ENCODE measurements at places on chromosomes 4 and X.
A peak's percentile ranks its signal among the peaks of the same experiment; 100 is the strongest.

- DNase-seq: no peak
Observed at GRCh38 chr4:8846046-8846720, 25.5 kb downstream of the HMX1 start.

- DNase-seq: no peak
Observed at GRCh38 chr4:96543346-96543745, 703.5 kb downstream of the PDHA2 start.

DNA sequence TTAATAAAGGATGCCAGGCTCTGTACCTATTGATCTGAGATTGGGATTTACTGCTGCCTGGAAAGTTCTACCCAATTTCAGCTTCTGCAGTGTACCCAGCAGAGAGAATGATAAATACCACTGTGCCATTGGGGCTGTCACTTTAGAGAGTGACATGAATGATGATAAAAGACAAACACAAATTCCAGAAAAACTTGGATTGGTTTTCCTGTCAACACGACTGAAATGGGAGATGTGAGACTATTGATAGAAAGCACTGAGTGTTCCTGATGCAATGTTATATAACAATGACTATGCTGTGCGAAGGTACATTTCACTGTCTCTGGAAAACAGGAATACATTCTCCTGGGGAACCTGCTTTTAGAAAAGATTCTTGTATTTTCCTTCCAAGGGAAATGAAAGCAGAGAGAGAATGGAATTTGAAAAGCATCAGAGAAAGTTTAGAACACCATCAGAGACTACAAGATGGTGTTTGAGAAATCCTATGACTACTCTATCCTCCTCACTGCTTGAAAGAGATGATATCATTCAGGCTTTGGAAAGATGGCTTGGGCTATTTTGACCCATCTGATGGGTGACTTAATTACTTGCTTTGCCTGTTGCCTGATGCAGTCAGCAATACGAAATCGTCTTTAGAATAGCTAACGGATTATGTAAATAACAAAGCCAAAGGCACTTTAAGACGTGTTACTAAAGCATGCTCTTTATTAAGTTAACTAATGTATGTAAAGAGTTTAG lies 49.7 kb downstream of the MID1IP1 start:
- no peak for DNase-seq

DNA sequence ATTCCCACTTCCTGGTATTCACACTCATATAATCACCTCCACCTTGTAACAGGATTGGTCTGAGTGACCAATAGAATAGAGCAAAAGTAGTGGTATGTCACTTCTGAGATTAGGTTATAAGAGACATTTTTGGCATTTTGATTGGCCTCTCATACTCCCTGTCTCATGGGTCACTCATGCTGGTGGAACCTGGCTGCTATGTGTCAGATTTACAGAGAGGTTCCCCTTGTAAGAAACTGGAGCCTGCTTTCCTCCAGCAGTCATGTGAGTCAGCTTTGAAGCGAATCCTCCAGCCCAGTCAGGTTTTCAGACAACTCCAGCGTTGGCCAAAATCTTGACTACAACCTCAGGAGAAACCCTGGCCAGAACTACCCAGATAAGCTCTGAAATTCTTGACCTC lies 2.6 kb upstream of the OTUD4 start:
- no peak for DNase-seq

DNA sequence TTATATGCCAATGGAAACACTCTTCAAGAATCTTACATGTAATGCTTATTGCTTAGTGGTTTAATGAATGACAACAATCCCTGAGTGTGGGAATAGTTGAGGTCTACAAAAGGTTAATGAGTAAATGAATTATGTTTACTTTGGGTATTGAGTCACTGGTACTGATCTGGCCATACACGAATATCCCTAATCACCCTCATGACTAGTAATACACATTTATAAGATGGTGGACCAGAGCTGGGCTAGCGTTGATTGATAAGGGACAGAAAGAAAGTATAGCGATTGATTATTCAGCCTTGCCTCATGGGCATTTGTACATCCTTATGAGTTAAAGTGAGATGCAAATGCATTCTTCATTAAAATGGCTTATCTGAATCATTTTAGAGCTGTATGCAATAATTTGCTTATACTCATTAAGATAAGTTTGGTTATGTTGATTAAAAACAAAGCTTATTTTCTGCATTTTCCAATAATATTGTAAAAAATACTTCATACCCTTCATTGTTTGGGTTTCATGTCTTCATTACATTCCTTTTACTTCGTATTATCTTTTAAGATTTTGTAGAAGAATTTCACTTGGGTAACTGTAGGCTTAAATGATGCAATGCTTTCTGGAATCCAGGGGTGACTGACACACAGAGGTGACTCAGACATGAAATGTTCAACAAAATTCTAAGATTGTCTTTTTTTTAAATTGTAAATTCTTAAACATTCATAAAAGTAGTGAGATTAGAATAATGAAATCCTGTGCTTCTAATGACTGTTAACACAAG lies 47.4 kb downstream of the FGF2 start:
- DNase-seq: no peak

DNA sequence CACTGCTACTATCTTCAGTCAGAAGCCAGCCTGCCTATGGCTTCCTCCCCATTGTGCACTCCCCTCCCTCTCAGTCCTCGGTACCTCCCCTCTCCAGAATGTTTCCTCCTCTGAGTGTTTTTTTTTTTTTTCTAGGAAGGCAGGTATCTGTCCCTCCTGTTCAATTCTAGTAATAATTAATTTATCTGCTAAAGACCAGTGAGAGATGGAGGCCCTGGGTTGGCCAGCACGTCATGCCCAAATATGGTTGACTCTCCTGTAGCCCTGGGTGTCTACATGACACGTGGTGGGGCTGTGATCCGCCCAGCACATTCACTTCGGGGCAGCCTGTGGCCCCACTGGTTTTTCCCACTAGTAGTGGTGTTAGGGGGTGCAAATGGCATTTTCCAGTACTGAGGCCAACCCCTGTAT lies 1.8 kb downstream of the FLNA start:
- no peak for DNase-seq

GRCh38 chrX:116872931-116873330 lies 410.2 kb upstream of the CT83 start:
- DNase-seq: no peak

GRCh38 chr4:52110171-52110570 lies 59.1 kb downstream of the SPATA18 start:
- no peak for DNase-seq

DNA sequence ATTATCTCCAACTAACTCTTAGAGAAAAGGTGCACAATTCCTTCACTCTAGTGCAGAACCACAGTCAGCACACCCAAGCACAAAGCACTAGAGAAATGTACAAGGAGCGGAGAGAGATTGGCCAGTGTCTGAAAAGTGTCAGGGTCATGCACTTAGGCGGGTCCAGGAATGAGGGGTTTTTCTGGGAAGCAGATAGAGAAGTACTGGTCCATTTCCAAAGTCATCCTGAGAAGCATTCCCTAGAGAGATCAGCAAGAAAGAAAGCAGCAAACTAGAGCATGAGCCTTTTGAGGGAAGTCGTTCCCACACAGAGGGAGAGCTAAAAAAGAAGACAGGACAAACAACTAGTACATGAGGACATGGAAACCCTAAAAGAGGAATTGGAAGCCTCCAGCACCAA lies 168.1 kb upstream of the MAP3K15 start:
- no peak for DNase-seq

- no peak for DNase-seq
Observed at GRCh38 chr4:85166318-85166717, 199.8 kb upstream of the WDFY3 start.

- DNase-seq: peak; percentile 5
Observed at GRCh38 chrX:153708415-153708814, 15.8 kb downstream of the BCAP31 start.

DNA sequence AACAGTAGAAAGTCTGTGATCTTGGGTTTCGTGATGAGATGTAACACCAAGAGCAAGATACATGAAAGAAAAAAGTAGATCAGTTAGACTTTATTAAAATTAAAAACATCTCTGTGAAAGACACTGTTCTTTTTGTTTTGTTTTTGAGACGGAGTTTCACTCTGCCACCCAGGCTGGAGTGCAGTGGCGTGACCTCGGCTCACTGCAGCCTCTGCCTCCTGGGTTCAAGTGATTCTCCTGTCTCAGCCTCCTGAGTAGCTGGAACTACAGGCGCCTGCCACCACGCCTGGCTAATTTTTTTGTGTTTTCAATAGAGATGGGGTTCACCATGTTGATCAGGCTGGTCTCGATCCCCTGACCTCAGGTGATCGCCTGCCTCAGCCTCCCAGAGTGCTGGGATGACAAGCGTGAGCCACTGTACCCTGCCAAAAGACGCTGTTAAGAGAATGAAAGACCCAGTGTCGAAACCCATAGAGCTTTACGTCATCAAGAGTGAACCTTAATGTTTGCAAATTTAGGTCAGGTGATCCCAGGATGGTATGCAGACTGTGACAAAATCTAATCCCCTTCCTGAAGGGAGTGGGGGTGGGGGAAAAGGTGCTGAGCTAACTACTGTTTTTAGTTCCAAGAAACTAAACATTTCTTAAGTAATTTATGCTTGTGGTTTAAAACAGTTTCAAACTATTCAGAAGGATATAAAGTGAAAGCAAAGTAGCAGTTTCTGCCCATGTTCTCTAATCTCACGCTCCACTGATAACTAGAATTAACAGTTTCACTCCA lies 8.0 kb downstream of the OFD1 start:
- DNase-seq: no peak

DNA sequence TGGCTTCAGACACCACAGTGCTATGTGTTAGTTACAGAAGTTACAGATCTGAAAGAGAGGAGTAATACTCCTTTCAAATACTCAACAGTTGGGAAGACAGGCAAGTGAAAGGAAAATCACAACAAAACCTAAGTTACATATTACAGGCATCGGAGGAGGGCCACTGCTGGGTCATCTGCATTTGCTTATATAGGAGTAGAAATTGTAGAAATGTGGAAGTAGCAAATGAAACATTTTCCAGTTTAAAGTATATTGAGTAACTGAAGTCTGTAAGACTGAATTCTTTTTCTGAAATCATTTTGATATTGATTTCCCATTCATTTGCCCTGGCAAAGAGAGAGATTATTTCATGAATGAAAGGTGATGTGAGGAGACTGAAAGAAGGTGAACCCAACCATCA lies 201.7 kb downstream of the SPRY1 start:
- no peak for DNase-seq

DNA sequence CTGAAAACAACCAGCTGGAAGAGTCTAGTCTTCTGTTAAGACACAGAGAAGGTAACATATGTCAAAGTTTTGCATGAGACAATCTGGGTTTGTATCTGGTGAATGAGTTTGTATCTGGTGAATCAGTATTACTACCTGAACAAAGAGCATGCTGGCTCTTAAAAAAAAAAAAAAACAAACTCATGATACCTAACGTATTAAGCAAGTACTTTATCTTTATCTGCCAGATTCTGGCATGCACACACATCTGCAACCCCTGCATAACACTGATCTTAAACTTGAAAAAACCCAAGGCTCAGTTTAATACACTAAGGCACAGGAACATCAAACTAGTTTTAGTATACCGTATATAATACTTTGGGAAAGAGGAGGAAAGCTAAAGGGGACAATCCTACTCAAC lies 5.8 kb downstream of the YTHDC1 start:
- DNase-seq: no peak

GRCh38 chr4:163568843-163569242 lies 74.4 kb downstream of the TMA16 start:
- no peak for DNase-seq

GRCh38 chr4:69589884-69590283 lies 49.6 kb downstream of the UGT2A2 start:
- DNase-seq: no peak

GRCh38 chr4:172892300-172892699 lies 276.3 kb upstream of the GALNT7 start:
- no peak for DNase-seq

GRCh38 chr4:16387448-16387847 lies 161.2 kb upstream of the TAPT1 start:
- DNase-seq: no peak

- no peak for DNase-seq
Observed at GRCh38 chr4:183443655-183444213, 702 bp upstream of the CDKN2AIP start.

GRCh38 chr4:71830-72229 lies 18.7 kb downstream of the ZNF595 start:
- no peak for DNase-seq

DNA sequence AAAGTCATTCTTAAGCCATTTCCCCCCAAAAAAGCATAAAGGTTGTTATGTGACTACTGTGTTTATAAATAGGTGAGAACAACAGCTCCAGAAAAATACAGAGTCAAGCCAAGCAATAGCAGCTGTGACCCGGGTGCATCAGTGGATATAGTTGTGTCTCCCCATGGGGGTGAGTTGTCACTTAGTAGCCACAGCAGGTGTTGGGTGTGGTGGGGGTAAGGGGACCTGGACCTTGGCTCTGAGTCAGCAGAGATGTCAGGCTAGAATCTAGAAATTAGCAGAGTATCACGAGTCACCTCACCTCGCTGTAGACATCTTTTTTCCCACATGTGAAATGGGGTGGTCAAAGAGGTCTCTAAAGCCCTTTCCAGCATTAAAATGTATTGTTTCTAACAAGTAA lies 42.4 kb downstream of the MOSPD2 start:
- DNase-seq: no peak

- no peak for DNase-seq
Observed at GRCh38 chrX:135315864-135316263, 6.6 kb downstream of the ETDC start.

- DNase-seq: no peak
Observed at GRCh38 chrX:69503228-69503781, 821 bp upstream of the NALF2 start.

DNA sequence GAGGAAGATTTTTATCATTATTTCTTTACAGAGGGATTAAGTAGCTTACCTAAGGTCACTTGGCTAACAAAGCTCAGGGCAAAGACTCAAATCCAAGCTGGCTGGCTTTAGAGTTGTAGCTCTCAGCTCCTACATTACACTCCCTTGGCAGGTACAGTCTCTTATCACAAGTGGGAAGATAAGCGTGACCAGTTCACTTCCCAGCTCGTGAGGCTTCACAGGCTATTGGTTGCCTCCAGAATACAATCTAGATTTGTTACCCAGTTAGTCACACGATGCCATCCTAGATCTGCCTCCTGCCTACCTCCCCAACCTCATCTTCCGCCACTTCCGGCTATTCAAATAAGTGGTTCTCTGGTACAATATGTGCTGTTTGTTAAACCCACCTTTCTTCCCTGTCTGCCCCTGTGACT lies 3.7 kb downstream of the MMRN1 start:
- DNase-seq: no peak

Measured in cerebellar nuclear complex (tissue), 1 donor.